ENCODE measurements at places on chromosomes 5 and 9. TPM values are rescaled to one million over a fixed set of nuclear protein-coding genes. Genes with fewer than 3 reads are reported as not detected.
A peak's percentile ranks its signal among the peaks of the same experiment; 100 is the strongest.

DNA sequence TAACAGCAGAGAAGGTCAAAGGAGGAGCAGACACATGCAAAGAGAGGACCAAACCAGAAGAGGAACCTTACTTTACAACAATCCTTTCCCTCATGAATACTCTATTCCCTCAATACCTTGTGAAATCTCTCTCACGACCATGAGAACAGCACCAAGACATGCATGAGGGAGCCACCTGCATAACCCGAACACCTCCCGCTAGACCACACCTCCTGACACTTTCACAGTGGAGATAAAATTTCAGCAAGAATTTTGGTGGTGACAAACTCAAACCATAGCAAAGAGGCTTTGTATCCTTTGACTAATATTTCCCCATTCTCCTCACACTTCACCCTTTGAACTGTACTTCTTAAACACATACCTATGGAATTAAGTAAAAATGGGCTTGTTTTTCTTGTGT lies 101.7 kb downstream of the RORB start:
- DNase-seq, result no peak

DNA sequence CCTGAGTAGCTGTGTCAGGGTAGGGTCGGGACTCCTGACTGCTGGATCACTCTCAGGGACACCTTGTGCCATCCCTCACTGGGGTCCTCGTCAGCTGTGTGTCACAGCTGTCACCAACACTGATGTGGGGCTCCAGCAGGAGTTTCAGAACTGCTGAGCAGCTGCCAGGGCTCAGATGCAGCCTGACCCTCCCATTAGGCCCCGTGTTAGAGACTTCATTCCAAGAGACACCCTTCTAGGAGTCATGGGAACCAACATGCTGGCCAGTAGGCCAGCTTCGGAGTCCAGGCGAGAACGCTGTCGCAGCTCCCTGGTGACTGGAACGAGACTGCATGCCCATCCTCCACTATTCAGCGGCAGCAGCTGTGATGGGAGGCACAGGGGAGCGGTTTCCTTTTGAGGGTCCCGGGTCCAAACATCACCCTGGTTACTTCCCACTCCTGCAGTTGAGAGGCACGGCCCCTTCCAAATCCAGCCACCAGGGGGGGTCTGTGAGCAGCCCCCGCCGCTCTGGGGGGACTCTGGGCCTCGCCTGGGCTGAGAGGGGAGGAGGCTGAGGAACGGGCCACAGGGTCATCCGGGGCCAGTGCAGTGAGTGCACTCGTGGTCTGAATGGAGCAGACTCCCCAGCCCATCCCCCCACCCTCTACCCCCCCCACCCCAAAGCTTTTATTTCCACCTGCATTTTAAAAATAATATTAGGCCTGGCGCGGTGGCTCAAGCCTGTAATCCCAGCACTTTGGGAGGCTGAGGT lies 12.6 kb upstream of the TCF7 start:
- DNase-seq, result no peak

- no peak for DNase-seq
These were observed 60.5 kb downstream of the MAP1B start for GRCh38 chr5:72167804-72168203.

SLC6A18 gene
- total RNA-seq, result not detected

DNA sequence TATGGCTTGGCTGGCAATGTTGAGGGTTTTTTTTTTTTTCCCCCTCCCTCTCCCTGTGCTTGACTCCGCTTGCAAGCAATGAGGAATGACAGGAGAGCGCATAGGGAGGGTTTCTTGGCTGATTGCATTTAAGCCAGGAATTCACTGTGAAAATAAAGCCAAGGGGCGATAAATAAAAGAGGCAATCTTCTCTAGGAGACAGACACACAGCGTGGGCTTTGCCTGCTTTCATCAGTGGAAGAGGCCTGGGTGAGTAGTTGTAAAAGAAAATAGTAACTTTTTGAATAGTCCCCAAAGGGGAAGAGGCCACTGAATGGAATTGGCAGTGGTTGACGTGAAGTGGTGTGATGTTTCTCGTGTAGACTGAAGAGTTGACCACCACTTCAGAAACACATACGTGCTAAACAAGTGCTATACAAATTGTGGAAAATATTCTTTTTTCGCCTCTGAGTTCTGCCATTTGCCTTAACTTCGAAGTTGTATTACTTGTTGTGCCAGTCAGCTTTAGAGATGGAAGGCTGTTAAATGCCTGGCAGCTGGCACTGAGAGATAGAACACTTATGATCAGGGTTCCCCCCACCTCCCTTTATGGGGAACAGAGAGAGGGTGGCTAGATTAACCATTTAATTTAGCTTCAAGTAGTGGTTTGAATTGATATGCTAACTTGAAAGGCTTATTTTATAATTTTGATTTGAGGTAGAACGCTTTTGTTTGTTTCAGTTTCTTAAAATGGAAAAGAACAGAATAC lies 3.0 kb downstream of the ZSWIM6 start:
- no peak for DNase-seq

STX17 gene
- 24.4 TPM for total RNA-seq

RNF180 gene
- not detected for total RNA-seq

ENTREP1 gene
- total RNA-seq, result not detected

DNA sequence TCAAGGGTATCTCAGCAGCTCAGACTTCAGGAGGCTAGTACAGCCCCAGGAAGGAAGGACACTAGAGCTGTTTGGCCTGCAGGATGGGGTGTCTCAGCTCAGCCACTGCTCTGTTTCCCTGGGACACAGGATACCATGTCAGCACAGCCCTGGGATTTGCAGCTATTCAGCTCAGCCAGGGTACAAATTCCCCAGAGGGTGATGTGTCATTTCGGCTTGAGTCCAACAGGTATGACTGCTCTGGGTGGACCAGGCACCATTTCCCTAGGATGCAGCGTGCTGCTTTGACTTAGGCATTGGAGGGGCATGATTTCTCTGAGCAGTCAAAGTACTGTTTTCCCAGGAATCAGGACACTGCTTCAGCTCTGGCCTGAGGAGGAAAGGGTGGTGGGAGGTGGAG lies 130.1 kb downstream of the ARSB start:
- DNase-seq, result no peak

C5orf34 gene
- 12.3 TPM for total RNA-seq

CCDC180 gene
- total RNA-seq, result 2.5 TPM

EGFL7 gene
- 51.4 TPM for total RNA-seq

DMRT2 gene
- 5.6 TPM for total RNA-seq

GRCh38 chr5:99061711-99062110 lies 132.9 kb upstream of the CHD1 start:
- no peak for DNase-seq

DNA sequence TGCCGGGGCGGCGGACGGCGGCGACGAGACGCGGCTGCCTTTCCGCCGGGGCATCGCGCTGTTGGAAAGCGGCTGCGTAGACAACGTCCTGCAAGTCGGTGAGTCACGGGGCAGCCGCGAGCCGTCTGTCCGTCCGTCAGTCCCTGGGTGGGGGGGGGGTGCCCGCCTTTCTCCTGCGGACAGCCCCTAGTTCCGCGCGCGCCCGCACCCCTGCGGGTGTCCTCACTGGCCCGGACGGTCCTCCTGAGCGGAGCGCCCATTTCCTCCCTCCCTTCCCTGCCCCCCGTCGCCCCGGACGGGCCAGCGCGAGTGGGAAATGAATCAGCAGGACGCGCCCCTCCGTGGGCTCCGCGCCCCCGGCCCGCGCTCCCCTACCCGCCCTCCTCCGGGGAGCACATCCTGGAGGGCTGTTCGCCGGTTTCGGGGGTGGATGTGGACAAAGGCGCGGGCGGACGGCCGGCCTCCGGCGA lies 828 bp downstream of the ZSWIM6 start:
- peak; percentile 34 for DNase-seq

DNA sequence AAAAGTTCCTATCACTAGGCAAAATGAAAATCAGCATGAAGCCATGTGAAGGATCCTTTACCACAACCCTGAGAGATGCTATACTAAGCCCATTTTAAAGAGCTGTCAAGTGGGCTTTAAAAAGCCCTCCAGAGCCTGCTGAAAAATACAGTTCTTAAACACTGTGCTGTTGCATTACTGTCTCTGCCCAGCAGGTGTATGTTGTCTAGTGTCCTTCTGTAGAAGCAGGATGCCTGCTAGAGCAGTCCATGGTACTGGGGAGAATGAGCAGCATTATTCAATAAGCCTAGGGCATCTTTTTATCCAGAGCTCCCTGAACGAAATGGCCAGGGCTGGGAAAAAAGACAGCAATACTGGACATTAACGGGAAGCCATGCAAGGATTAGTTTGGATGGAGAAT lies 126.2 kb upstream of the PLCXD3 start:
- DNase-seq, result no peak

DNA sequence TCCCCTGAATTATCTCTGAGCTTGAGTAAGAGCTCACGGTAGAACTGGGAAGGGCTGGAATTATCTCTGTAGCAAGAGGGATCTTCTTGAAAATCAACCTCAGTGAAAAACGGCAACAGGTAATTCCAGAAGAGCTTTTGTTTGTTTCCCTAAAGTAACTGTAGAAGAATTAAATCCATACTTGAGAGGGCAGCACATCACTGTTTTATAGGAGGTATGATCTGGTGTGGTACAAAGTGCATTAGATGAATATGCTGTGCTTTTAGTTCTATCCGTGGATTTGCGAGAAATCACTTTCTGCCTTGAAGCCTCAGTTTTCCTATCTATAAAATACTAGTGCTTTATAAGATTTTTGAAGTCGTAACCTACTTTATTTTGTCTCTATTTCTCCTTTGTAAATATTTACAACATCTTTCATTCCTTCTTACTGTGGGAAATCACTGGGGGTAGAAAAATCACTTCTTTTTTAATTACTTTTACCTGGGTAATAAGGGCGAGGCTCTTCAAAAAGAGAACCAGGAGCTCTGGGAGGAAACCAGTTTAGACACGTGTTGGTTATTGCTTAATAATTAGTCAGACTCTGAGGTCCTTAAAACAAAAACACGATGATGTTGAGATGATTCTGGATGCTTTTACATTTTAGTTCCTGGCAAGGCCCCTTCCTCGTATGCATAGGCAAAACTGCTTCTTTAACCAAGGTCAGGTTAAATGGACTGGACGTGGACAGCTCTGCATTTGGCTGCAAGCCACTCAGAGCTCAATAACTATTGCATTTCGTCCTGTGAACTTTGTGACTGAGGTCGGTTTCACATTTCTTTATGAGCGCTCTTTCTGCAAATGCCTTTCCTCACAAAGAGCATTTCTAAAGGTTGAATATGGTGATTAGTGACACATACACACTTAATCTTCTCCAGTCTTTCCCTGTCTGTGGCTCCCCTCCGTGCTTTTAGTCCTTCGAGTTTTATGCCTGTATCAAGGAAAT lies 376.1 kb downstream of the BRINP1 start:
- DNase-seq, result peak; percentile 40

GRCh38 chr9:38376021-38376670 lies 16.4 kb upstream of the ALDH1B1 start:
- DNase-seq, result no peak

DNA sequence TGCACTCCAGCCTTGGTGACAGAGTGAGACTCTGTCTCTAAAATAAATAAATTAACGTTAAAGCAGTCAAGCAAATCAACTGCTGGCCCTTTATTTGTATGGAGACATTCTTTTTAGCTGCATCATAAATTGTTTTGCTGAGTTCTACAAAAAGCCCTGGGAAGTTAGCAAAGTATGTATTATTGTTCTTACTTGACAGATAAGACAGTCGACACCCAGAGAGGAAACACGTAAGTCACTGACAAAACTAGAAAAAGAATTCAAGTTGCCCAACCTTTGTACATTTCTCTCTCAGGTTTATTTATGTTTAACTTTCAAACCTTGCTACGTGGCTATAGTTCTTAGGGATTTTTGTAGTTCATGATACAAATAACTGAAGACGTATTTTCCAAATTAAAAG lies 40.4 kb upstream of the MACIR start:
- peak; percentile 85 for DNase-seq

GRCh38 chr9:5577225-5577624 lies 51.7 kb upstream of the RIC1 start:
- no peak for DNase-seq

DNA sequence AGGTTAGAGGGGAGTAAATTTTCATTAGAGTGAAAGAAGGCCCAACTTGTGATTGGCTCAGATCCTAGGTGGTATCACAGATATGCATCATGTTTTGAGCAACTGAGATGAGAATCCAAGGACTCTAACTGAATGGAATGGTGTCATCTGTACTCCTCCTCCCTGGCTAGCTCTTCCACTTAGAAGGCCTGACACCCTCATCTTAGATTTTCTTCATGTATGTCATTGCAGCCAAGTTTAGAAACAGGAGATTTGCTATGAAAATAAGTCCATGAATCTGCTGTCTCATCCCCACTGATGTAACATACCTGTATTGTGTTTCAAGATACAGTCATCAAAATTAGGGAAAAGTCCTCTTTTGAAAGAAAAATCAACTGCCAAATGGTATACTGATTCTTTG lies 54.4 kb downstream of the ITGA1 start:
- DNase-seq, result no peak

- DNase-seq, result no peak
These were observed 538.6 kb downstream of the ELAVL2 start for GRCh38 chr9:23287390-23287789.

- no peak for DNase-seq
These were observed 581.7 kb upstream of the RIOK2 start for GRCh38 chr5:97764700-97765099.

DNA sequence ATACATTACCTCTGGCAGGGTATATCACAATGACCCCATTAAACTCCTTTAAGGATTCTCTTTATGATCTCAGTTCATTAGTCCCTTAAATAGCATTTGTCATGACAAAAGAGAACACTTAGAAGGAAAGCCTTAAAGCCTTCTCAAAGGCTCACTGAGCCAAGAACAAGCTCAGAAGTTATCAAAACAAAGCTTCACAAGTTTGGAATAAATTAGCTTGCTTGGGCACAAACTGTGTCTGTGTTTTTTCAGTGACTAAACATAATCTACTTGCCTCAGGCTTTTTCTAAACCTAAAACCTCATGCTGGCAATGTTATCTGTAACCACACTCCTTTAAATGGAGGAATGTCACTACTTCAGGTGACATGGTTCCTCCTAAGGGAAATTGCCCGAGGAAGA lies 1114.9 kb upstream of the C9orf72 start:
- peak; percentile 79 for DNase-seq

- DNase-seq, result no peak
These were observed 302.2 kb downstream of the ZNF608 start for GRCh38 chr5:124444147-124444775.

OR1J2 gene
- total RNA-seq, result not detected

GRCh38 chr5:109695005-109695926 lies 5.5 kb downstream of the MAN2A1 start:
- no peak for DNase-seq

GRCh38 chr9:121760571-121760970 lies 109.1 kb downstream of the DAB2IP start:
- DNase-seq, result no peak

SPINK5 gene
- 0.95 TPM for total RNA-seq

DNA sequence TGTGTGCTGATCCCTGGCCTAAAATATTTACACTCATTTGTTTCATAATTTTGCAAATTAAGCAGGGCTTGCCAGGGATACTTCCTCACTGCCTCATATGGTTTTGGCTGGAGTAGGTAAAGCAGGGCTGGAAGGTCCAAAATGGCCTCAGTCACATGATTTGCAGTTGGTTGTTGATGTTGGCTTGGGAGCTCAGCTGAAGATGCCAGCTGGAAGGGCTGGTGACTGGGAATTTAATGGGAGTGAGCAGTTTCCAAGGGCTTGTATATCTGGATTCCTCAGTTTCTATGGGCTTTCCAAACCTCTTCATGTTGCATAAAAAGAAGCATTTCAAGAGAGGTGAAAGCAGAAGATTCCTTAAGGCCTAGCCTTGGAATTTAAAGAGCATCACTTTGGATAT lies 729.3 kb downstream of the CDH18 start:
- no peak for DNase-seq

- DNase-seq, result no peak
These were observed 408.8 kb downstream of the ENC1 start for GRCh38 chr5:74231697-74232096.

GRCh38 chr5:142446131-142446959 lies 121.5 kb upstream of the SPRY4 start:
- no peak for DNase-seq
